Fibroblast of lung (primary cell): ENCODE measurements at places on chromosomes 3 and 15. TPM values are rescaled to one million over a fixed set of nuclear protein-coding genes. Genes with fewer than 3 reads are reported as not detected.

DNA sequence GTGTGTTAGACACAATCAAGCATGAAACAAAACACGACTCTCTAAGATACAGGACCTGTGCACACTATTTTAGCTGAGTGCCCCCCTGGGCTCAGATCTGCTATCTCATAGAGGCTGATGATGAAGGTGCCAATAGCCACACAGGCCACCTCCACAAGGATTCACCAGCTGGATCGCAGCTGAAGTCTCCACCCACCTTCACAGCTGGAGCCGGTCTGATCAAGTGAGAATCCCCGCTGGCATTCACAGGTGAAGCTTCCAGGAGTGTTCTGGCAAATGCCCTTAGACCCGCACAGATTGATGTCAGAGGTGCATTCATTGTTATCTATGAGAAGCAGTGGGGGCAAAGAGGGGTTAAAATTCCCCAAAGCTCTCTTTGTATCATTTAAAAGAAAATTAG, 90.1 kb downstream of the DUT start:
- DNase-seq: no peak

DNA sequence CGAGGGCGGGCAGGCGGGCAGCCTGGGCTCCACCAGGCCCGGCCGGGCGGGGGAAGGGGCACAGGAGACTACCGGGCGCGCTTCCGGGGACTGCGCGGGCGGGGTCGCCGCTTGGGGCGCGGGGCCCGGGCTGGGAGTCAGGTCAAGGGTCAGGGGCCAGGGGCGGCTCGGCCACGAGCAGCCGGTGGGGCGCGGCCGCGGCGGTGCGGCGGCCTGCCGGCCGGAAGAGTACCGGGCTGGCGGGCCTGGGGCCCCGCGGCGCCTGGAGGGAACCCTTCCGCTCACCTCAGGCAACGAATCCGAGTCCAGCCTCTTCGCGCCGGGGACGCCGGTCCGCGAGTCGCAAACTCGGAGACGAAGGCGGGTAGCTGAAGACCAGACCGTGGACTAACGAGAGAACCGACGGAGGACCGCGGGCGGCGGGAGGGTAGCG, 225 bp downstream of the RHOA start:
- DNase-seq: no peak

- peak; percentile 39 for DNase-seq
These were observed 245.4 kb downstream of the SLCO3A1 start for GRCh38 chr15:92098869-92099268.

GRCh38 chr3:129888771-129889170, 4.7 kb downstream of the TMCC1 start:
- peak; percentile 89 for DNase-seq

DNA sequence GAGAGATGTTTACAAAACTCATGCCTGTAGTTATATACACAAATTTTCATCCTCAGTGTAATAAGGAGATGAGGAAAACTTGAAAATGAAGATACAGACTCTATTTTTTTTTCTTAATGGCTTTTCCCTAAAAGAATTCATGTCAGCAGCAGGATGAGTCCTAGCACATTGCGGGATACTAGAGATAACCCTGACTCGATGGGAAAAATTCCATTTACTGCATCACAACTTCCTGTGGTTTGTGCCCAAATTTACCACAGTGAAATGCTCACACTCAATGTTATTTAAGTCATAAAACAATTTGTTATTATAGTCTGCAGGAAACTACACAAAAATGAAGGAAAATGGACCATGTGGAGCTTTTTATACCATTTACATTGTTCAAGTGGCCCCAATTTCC, 581.9 kb upstream of the ZNF717 start:
- DNase-seq: peak; percentile 45

GRCh38 chr3:66615643-66616301, 115.0 kb upstream of the LRIG1 start:
- no peak for DNase-seq

Gene CLDN18
- not detected in 2 replicates for polyA plus RNA-seq

- peak; percentile 34 for DNase-seq
These were observed at the start of gene CPEB1 for GRCh38 chr15:82647045-82647834. TSS of gene CPEB1 (minus strand) at chr15:82647363. CDS start at chr15:82628459, 18,904 bp downstream.

DNA sequence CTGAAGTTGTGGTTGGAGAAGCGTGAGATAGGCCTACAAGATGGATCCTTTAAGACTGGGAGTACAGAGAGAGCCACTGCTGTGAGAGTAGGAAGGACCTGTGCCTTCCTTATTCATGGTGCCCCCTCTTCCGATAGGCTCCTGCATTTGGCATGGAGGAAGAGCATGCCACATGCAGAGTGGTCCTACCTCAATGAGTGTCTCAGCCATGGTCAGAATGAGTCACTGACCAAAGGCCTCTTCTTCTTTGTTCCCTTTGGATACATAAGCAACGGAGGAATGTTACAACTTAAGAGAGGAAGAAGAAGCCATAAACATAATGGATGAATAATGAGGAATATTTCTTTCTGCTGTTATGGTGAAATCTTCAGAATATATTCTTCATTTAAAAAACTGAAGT, 681.2 kb upstream of the GRM7 start:
- peak; percentile 86 for DNase-seq

GRCh38 chr3:71208211-71209095, 375.1 kb downstream of the FOXP1 start:
- DNase-seq: peak; percentile 23

- DNase-seq: no peak
These were observed 42.7 kb downstream of the CYP11A1 start for GRCh38 chr15:74324714-74325113.

GRCh38 chr15:89088605-89089315, 504 bp downstream of the ABHD2 start:
- DNase-seq: peak; percentile 36

- DNase-seq: no peak
These were observed 2.2 kb downstream of the FAM174B start for GRCh38 chr15:92653366-92653765.

DNA sequence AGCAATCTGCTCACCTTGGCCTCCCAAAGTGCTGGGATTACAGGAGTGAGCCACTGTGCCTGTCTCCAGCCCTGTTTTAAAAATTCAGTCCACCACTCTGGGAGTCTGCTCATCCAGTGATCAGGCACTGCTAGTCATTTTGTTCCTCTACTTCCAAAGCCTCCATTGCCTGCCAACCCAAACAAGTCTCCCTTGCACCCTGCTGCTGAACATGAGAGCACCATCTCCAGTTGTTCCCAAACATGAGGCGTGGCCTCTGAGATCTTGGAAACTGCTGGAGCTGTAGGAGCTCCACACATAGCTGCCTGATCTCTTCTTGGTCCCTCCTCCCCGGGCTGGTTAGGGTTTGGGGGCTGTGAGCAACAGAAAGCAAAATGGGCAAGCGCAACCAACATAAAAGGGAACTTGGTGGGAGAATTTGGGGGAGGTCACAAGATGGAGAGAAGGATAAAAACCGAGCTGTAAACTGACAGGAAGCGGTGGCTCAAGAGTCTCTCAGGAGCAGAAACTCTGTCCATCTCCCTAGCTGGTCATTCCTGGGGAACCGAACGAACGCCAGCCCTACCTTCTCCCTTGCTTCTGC, 49.6 kb upstream of the TLE3 start:
- DNase-seq: no peak

DNA sequence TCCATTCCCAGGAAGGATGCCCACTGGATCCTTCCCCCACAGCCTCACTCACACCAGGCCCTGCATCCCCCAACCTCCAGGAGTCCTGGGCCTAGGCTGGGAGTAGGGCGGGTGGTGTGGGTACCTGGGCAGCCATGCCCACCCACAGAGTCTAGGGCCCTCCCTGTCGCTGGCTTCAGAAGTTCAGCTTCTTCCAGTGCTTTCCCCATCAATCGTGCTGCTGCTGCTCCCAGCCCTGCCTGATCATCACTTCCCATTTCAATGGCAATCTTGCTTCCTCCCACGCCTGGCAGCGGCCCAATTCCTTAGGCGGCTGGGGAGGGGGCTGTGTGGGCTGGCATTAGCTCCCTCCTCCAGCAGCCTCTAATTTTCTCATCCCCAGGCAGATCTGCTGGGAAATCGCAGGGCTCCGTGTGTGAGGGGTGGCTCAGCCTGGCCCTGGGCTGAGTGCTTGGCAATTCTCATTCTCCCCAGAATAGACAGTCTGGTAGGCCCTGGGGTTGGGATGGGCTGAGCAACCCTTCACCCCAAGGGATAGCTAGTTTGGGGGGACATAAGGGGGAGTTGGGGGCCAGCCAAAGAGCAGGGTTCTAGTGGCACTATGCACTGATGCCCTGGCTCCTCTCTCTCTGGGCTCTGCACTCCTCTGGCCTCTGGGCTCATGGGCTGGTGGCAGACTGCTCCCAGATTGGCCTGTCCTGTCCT, 66.4 kb downstream of the SCN5A start:
- DNase-seq: no peak

DNA sequence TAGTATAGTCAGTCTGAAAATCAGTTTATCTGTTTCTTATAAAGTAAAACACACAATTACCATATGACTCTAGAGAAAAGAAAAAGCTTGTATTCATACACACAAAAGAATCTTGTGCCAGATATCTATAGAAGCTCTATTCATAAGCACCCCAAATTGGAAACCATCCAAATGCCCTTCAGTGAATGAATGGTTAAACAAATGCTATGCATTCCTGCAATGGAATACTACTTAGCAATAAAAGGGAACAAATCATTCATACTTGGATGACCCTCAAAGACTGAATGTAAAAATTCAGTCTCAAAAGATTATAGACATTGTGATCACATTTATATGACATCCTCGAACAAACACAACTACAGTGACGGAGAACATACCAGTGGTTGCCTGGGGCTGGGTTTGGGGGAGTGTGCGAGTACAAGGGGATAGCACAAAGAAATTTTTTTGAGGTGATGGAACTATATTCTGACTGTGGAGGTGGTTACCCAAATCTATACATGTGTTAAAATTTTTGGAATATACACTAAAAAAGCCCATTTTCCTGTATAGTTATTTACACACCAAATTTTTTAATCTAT, 680.6 kb downstream of the NTRK3 start:
- DNase-seq: no peak

DNA sequence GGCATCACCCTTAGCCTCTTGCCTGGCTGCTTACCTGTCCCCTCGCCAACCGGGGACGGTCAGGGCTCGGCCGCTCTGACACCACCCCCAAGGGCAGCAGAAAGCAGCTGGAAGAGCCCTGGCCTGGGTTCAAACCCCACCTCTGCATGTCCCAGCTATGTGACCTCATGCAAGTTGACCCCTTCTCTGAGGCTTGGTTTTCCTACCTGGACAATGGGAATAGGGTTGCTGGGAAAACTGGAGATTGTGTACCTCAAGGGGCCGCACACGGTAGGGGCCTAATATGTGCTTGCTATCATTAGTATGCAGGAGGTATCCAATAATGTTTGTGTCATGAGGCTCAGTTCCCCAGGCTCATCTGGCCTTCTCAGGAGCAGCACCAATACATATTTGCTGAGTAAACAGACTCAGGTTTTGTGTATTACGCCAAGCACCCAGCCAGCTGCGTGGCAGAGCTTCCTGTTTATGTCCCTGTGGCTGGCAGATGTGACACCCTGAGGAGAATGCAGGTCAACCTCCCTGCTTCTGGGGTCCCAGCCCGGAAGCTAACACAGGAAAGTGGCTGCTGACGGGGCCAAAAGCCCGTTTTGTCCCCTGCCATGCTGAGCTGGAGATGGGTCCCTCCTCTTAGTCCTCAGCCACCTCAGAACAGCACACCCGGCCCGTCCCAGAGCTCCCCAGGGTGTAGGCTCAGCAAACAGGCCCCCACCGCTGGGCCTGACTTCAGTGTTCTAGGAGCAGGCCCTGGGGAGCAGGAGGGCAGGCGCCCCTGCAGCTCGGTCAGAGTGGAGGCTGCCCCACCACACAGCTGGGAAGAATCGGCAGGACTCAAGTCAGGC, 29.7 kb downstream of the PLXND1 start:
- no peak for DNase-seq

Gene OR5K2
- not detected in 2 replicates for polyA plus RNA-seq

DNA sequence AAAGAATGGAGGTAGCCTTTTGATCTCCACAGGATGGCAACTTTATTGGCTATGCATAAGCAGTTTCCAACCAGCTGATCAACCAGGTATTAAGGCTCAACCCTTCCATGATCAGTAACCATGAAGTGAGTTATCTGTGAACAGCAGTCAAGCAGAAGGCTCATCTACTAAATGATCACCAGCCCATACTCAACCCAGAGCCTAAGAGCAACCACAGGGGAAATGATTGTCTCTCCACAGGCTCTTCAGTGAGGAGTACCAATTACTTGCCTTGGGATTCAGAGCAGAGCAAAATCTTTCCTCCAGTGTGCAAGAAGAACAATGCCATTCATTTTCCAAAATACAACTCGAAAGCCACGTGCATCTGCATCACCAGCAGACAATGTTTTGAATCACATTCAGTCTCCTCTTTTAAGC, 754.8 kb downstream of the ROBO1 start:
- DNase-seq: no peak

- no peak for DNase-seq
These were observed 124.8 kb upstream of the NR2E3 start for GRCh38 chr15:71685420-71685993.

- no peak for DNase-seq
These were observed 491.9 kb downstream of the NTRK3 start for GRCh38 chr15:87764461-87765240.

Gene GOLGA8S
- 0.01 and 0.03 TPM in 2 replicates for polyA plus RNA-seq

Gene MAP2K1
- 37.5 and 40.0 TPM in 2 replicates for polyA plus RNA-seq

DNA sequence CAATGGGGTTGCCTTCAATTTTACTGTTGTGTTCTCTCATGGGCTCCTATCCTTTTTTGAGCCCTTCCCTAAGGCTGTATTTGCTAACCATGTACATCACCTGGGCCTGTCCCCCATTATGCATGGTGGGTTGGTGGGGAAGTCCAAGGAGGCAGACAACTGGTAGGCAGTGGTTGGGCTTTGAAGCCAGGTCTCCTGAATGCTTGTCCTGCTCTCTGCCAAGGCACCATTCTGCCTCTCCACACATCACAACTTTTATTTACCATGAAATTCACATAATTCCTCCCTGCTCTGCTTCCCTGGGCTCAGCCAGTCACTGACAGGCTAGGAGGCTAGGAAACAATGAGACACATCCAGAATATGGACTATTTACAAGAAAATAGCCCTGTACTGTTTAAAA, 41.0 kb upstream of the COPB2 start:
- DNase-seq: no peak

Gene ARMC8
- polyA plus RNA-seq: 43.6 and 44.7 TPM in 2 replicates

Gene IFT57
- 55.5 and 57.7 TPM in 2 replicates for polyA plus RNA-seq

DNA sequence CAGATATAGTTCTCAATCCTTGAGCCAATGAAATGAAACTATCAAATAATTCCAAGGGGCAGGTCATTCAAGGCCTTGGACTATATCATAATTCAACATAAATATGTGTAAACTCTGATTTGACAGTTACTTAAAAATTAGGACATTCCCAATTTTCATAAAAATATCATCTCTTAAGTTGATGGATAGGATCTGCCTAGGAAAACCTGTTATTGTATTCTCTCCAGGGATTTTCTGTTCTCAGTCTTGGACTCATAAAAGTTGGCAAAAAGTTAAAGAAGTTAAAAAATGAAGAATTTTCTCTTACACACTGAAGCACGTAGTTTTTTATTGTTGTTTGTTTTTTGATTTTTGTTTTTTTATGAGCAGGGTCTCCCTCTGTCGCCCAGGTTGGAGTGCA, 109.0 kb downstream of the TP63 start:
- DNase-seq: no peak
